Activated CD8-positive, alpha-beta memory T cell treated with anti-CD3 and anti-CD28 coated beads, Interleukin-2, amount 50 U/mL, for 48 hours (primary cell): ENCODE measurements at places on chromosomes 7 and 10.

DNA sequence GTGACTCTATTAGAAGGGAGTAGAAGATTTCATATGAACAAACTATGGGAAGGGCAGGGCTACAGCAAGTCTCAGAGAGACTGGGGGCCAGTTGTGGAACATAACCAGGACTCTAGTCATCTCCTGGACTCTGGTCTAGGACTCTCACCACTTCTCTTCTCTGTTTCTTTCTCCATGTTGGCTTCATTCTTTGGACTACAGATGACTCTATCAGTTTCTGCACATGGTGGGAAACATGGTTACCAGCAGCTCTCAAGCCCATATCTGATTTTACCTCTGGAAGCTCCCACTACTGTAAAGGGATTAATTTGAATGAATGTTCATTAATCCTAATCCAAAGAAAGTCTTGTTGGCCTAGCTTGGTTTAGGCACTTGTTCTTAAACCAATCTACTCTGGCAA lies 84.7 kb downstream of the LRGUK start:
- DNase-seq: no peak

DNA sequence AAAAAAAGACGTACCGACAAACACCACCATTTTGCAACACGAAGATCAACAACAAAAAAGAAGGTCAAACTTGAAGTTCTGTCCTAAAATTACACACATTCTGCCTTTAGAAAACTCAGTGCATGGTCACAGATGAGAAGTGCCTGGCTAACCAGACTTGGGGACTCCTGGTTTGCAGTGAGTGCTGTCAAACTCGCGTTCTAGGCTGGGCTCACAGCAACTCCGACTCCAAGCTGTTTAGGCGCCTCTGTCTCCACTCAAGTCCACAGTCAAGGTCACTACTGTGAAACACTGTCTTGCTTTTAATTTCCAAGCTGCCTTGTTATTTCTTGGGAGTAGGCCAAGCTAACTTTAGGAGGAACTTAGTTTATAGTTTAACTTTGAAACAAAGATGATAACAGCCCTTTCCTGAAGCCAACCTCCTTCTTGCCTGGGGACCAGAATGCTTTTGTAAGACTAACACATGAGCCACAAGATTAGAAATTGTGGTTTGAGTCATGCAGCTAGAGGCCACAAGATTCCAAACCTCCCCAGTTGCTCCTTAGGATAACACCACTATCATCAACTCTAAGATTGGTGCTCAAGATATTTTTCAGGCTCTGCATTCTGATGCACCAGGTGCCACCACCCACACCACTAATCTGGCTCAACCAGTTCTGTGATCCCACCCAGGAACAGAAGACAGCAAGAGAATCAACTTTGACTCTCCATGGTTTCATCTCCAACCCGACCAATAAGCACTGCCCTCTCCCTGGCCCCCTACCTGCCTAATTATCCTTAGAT lies 1.1 kb upstream of the DNAAF5 start:
- DNase-seq: peak; percentile 56

DNA sequence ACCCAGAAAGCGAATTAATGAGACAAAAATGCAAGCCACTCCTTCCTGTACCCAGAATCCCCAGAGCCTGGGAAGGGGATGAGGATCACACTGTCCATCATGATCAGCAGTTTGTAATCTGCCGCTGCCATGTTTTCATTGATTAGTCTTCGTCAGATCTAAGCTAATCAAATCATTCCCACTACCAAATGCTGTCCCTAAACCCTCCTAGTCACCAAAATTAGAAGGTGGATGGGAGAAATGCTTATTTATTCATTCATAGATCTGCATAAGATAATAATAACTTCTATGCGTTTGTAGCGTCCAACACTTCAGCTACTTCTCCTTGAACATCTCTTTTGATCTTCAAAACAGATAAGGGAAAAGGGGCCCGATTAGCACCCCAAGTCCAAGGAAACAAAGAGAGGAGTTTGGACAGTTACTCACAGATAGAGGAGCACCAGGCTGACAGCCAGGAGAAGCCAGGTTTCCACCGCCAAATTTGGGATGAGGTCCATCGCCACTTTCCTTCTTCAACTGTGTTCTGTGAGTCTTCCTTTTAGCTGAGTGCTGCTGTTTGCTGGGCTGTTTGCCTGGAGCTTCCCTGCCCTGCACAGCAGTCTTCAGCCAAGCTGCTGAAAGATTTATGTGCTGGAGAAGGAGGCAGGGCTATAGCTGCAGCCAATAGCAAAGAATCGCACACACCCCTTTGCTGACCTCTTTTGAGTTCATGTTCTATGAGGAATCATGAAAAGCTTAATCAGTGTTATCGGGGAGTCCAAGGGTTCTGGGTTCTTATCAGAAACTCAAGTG lies at the start of gene CYP3A5:
CYP3A5 (minus strand) TSS at position 597 of the 792 bp plus-strand sequence; CDS start at position 497, 100 bp downstream.
- DNase-seq: no peak

DNA sequence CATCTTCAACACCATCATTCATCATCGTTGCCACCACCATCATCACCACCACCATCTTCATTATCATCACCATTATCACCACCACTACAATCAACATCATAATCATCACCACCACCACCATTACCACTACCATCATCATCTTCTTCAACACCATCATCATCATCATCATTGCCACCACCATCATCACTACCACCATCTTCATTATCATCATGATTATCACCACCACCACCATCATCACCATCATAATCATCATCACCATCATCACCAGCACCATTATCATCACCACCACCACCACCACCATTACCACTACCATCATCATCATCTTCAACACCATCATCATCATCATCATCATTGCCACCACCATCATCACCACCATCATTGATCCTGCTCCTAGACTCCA lies 112.7 kb downstream of the OAT start:
- DNase-seq: no peak

DNA sequence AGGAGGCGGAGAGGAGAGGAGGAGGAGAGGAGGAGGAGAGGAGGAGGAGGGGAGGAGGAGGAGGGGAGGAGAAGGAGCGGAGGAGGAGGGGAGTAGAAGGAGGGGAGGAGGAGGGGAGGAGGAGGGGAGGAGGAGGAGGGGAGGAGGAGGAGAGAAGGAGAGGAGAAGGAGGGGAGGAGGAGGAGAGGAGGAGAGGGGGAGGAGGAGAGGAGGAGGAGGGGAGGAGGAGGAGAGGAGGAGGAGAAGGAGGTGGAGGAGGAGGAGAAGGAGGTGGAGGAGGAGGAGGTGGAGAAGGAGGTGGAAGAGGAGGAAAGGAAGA lies 15.5 kb upstream of the CRCP start:
- no peak for DNase-seq

GRCh38 chr7:13879994-13880686 lies 109.3 kb downstream of the ETV1 start:
- no peak for DNase-seq

DNA sequence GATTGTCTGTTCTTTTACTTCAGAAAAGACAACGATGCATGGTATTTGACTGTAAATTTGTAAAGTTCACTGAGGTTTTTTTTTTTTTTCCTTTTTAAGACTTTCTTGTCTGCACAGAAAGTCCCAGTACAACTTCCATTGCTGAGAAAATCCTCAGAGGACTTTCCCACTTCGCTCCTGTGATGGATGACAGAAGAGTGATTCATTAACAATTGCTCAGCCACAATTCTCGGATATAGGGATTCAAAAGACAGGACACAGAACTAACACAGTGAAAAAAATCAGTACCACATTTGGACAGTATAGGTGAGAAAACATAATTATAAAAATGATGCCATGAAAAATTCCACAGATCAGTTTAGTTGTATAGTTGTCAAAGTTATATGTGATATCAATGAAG lies 48.0 kb downstream of the SEC23IP start:
- DNase-seq: no peak

DNA sequence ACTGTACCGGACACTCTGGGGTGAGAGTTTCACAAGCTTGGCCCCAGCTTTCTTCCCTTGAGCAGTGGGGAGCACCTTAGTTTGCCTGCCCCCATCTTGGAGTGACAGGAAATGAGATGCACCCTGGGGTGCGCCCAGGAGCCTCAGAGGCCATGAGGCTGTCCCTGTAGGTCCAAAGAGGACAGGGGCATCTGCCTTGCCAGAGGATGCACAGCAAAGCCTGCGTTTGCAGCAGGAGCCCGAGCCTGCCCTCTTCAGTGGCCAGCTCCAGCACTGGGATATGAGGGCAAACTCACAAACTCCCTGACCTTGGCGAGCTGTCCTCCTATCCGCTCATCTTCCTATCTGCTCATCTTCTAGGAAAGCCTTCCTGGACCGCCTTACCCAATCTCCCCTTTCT lies 79.5 kb downstream of the PROSER2 start:
- no peak for DNase-seq

- no peak for DNase-seq
Measured at GRCh38 chr7:38928506-38928905, 19.5 kb upstream of the VPS41 start.

DNA sequence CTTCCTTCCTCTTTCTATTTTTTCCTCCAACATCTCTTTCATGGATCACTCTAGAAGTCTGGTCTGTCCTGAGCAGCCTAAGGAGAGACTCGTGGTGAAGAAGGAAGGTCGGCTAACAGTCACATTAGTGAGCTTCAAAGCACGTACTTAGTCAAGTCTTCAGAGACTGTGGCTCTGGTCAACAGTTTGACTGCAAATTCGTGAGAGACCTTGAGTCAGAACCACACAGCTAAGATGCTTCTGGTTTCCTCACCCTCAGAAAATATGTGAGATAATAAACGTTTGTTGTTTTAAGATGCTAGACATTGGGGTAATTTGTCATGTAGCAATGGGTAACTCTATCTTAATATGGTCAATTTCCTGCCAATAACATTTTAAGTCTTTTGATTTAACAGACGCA lies 126.2 kb upstream of the LRRN3 start:
- DNase-seq: no peak

GRCh38 chr7:96061009-96061408 lies 260.9 kb downstream of the SLC25A13 start:
- no peak for DNase-seq

DNA sequence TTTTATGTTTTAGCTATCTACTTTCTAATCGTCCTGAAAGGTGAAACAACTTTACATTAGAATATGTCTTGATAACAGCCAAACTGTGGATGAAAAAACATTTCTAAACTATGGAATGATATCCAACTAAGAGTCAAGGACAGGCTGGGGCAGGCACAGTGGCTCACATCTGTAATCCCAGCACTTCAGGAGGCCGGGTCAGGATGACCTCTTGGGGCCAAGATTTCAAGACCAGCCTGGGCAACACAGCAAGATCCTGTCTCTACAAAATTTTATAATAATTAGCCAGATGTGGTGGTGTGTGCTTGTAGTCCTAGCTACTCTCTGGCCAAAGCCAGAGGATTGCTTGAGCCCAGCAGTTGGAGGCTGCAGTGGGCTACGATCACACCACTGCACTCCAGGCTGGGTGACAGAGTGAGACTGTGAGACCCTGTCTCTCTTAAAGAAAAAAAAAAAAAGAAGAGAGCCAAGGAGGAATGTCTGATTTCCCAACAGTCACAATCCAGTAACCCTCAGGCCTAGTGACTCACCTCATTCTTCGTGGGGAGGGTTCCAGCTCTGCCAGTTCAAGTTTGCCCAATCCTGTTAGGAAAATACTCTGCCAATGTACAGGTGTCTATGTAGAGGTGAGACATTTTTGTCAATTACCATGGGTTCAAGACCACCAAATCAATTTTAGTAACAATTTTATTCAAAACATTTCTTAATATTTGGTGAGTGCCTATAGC lies 14.6 kb upstream of the FZD1 start:
- DNase-seq: no peak

- no peak for DNase-seq
Measured at GRCh38 chr7:124542476-124542875, 223.1 kb downstream of the GPR37 start.

GRCh38 chr10:112919721-112920120 lies 30.3 kb upstream of the TCF7L2 start:
- no peak for DNase-seq

- DNase-seq: no peak
Measured at GRCh38 chr10:122981066-122981464, 864 bp downstream of the PSTK start.

GRCh38 chr7:2017481-2017891 lies 215.3 kb downstream of the MAD1L1 start:
- DNase-seq: no peak

- no peak for DNase-seq
Measured at GRCh38 chr10:1545524-1545923, 191.8 kb downstream of the ADARB2 start.

- DNase-seq: no peak
Measured at GRCh38 chr10:78700413-78700812, 368.4 kb upstream of the ZMIZ1 start.

GRCh38 chr7:17580856-17581255 lies 282.4 kb downstream of the AHR start:
- no peak for DNase-seq

- DNase-seq: no peak
Measured at GRCh38 chr10:31025142-31025541, 6.5 kb downstream of the ZNF438 start.

DNA sequence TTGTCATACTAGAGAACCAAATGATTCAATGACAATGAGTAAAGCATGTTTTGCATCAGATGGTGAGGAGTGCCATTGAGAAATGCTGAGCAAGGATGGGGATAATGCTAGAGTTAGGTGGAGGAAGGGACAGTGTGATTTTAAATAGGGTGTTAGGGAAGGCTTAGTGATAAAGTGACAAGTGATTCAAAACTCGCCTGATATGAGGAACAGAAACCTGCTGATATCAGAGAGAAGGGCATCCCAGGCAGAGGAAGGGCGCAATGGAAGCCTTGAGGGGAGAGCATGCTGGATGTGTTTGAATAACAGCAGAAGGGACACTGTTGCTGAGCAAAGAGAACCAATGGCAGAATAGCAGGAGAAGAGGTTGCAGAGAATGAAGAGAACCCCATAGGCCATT lies 196.2 kb downstream of the NRG3 start:
- no peak for DNase-seq

DNA sequence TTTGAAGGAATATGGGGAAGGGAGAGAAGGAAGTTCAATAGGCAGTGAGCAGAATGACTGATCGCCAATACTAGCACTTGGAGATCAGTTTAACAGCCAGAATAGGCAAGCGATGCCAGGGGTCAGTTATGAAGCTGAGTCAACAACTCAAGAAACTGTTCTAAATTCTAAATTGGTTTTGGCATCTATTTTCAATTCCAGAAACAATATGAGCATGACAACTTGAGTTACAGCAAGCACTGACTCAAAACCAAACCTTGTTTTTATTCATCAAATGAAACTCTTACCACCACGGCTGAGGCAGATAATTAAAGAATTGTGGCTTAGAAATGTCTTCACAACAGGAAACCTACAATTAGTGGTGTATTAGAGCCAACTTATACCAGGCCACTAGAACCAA lies 180.5 kb upstream of the ASAH2 start:
- no peak for DNase-seq
